ENCODE measurements at places on chromosomes 11 and 22.
A peak's percentile ranks its signal among the peaks of the same experiment; 100 is the strongest.

GRCh38 chr11:16454289-16454863 lies 98.0 kb upstream of the SOX6 start:
- no peak for DNase-seq

DNA sequence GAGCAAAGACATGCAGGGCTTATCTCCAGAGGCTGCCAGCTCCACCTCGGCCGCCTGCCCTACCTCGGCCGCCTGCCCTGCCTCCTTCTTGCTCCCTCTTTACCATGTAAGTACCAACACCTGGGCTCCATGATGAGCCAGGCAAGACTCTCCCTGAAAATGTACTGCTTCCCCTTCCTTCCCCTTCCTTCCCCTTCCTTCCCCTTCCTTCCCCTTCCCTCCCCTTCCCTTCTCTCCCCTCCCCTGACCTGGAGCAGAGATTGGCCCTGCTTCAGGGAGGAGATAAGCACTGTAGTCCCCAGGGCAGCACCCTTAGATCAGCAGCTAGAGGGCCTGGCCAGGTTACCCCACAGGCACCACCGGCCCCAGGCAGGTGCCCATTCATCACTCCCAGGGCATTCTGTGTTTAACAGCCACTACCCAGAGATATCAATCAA lies 25.4 kb upstream of the ADORA2A start:
- no peak for DNase-seq

- DNase-seq, result no peak
Measured at GRCh38 chr22:42976217-42976933, 38.6 kb downstream of the PACSIN2 start.

DNA sequence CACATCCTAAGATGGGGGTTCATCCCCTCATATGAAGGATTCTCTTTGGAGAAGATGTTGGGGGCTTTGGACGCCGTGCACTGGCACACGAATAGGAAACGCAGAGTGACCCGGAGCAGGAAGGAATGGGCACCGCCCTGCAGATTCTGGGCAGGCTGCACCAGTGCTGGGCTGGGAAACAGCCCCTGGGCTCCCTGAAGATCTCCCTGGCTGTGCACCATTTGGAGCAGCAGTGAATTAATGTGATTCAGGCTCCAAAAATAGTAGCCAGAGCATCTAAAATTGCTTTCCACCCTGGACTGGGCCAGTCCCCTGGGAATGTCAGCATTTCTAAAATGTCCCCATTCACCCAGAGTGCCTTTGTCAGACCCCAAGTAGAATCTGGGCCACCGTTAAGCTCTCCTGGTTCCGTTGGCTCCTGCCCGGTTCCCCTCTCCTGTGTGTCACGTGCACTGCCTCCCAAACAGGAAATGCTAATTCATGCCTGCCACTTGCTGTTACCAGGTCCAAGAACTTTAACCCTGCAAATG lies 18.6 kb downstream of the IRAG1 start:
- no peak for DNase-seq

- no peak for DNase-seq
Measured at GRCh38 chr11:61035526-61035835, 64.0 kb downstream of the CD6 start.

DNA sequence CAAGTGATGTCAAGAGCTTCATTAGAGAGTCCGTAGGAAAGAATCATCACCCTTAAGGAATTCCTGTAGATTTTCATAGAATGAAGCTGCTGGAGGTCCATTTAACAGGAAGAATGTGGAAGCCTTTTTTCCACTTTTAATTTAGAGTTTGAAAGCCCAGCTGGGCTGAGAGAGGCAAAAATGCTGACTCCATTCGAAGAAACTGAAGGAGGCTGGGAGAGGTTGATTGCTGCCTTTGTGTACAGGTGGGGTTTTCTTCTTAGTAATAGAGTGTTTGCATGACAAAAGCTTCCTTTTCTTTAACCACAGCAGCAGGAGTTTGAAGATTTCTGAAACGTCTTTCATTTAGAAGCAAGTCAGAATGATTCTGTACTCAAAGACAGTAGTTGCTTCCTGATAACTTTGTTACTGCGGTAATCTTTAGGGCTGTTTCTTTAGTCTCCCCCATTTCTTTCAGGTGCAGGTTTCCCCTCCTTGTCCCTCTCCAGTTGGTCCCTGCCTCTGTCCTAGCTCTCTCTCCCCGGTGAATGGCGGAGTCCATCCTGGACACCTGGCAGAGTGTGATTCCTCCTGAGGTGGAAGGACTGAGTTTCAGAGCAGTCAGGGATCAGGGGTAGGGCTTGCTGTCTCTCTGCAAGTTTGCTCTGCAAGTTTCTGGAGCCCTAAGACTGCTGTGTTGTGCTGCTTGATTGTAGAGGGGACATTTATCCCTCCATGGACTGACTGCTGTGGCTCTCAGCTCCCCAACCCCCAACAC lies 166.2 kb downstream of the LDLRAD3 start:
- peak; percentile 88 for DNase-seq

DNA sequence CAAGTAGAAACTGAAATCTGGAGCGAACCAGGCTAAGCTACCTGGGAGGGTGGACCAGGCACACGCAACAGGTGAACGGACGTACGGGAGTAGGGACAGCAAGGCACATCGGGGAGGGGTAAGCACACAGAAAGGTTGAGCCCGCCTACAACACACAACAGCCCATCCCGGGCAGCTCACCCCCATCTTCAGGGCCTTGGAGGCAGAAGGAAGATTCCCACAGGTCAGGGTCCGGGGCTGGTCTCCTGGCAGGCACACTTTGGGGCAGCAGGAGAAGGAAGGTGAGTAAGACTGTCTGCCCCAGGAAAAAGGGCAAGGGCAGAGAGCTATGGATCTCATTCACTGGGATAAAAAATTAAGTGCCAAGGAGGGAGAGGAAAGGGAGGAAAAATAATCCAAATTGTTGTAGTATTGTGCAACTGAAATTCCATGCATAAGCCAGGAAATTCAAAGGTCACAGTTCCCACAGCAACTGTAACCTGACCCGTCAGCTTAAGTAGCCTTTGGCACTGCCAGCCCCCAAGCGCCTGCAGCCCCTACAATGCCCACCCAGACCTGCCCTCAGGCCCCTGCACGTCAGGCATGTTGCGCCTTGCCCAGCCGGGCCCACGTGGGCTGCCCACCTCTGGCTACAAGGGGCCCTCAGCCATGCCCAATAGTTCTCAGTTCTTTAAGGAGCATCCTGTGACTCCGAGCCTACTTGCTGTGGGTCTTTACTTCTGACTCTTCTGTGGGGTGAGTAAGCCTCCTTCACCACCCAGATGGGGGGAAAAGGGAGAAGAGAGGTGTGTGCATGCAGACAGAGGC lies 51.8 kb downstream of the MICAL3 start:
- no peak for DNase-seq

GRCh38 chr11:62902932-62903331 lies 18.2 kb downstream of the CHRM1 start:
- no peak for DNase-seq

GRCh38 chr11:1123970-1124369 lies 33.8 kb upstream of the MUC5AC start:
- DNase-seq, result no peak

GRCh38 chr11:107272561-107272960 lies 185.1 kb downstream of the CWF19L2 start:
- no peak for DNase-seq

DNA sequence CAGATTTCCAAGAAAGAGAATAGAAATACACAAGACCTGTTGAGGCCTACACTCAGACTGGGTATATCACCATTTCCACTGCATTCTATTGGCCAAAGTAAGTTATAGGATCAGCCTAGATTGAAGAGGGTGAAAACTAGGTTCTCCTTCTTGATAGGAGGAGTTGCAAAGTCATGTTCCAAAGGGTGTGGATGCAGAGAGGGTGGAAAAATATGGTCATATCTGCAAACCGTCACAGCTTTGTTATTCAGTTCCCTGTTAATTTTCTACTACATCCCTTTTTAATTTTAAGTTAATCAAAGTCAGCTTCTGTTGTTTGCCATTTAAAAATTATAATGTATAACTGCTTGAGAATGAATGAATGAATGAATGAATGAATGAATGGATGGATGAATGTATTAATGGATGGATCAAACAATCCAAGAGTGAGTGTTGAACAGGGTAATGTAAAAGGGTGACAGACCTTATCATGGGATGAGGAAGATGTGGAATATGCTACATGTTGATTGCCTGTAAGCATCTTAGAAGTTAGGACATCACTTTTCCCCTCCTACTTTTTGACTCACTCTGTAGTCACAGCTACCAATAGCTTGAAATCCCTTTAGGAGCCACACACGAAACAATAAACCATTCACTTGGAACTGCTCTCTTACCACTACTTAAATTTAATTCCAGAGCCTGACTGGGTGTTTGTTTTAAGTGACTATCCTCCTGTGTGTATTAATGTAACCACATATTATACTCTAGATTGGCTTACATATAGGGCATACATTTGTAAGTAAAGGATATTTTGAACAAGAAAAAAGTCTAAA lies 121.5 kb downstream of the CCDC34 start:
- no peak for DNase-seq

- DNase-seq, result no peak
Measured at GRCh38 chr11:14317659-14318325, 41.2 kb downstream of the RRAS2 start.

DNA sequence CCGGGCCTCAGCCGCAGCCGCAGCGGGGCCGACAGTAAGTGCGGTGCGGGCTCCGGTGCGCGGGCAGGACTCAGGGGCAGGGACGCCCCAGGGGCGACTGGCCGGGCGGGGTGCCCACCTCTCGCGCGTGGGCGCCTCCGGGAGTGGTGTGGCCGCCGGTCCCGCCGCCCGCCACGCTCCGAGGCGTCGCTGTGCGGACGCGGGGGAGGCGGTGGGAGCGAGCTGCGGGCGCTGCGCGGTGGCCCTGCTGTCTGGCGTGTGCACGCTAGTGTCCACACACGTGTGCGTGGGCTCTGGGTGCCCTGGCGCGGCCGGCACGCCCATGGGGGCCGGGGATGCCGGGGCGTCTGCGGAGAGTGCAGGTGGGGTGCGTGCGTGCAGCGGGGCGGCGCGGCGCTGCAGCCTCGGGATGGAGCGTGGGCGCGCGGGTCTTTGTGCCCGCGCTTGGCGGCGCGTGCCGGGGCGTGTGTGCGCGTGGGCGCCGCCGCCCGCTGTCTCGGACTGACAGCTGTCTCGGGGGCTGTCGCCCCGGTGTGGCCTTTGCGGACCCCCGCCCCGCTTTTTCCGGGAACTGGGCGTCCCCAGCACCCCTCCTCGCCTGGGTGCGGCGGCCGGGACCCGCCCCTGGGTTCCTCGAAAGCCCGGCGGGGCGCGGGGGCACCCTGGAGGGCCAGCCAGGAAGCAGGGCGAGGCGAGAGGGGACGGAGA lies 804 bp downstream of the KCNK4 start:
- DNase-seq, result no peak

DNA sequence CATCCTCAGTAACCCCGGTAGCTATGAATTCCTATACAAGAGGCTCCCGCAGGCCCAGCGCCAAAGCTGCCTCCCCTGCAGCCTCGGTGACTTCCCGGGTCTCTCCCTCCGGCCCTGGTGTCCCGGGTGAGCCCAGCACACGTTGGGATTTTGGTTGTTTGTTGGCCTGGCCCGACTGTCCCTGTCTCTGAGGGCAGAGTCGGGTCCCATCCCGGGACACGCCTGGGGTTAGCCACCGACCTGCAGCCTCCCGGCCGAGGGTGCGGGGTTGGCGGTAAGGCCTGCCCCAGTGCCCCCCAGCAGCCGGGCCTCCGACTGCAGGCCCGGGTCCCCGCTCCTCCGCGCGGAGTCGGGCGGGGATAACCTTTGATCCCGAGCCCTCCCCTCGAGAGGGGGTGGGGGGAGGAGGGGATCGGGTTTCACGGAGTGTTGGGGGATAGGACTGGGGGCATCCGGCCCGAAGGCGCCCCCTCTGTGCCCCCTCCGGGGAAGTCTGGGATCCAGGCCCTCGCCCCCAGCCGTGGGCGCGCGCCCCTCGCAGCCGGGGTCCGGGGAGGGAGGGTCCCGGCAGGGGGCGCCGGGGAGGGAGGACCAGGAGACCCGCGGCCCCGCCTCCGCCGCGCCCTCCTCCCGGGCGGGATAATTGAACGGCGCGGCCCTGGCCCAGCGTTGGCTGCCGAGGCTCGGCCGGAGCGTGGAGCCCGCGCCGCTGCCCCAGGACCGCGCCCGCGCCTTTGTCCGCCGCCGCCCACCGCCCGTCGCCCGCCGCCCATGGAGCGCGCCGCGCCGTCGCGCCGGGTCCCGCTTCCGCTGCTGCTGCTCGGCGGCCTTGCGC lies at the start of gene FBLN1:
Gene FBLN1, plus strand, starts transcription at position 669 of the 835 bp plus-strand sequence. Its CDS starts 103 bp downstream, at position 772.
- DNase-seq, result no peak

- no peak for DNase-seq
Measured at GRCh38 chr22:31100762-31101525, 6.4 kb downstream of the SELENOM start.

- DNase-seq, result no peak
Measured at GRCh38 chr11:123924027-123924426, 15.4 kb upstream of the OR4D5 start.

- no peak for DNase-seq
Measured at GRCh38 chr11:75107187-75107586, 10.5 kb upstream of the OR2AT4 start.

DNA sequence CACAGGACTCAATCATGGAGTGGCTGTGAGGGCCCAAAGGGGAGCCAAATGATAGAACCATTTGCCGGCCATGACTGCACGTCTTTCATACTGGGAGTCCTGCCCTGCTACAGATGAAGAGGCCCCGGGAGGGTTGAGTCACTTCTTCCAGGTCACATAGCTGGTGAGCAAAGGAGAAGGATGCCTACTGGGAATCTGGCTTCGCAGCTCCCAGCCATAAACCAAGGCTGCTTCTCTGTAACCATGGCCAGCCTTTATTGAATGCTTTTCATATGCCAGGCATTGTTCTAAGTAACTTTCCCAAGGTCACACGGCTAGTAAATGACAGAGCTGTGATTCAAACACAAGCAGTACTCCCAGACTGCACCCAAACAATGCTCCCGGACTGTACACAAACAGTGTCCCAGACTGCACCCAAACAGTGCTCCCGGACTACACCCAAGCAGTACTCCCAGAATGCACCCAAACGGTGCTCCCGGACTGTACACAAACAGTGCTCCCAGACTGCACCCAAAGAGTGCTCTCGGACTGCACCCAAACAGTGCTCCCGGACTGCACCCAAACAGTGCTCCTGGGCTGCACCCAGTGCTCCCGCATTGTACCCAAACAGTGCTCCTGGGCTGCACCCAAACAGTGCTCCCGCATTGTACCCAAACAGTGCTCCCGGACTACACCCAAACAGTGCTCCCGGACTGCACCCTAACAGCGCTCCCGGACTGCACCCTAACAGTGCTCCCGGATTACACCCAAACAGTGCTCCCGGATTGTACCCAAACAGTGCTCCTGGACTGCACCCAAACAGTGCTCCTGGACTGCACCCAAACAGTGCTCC lies 89.8 kb downstream of the FBXO7 start:
- DNase-seq, result no peak

DNA sequence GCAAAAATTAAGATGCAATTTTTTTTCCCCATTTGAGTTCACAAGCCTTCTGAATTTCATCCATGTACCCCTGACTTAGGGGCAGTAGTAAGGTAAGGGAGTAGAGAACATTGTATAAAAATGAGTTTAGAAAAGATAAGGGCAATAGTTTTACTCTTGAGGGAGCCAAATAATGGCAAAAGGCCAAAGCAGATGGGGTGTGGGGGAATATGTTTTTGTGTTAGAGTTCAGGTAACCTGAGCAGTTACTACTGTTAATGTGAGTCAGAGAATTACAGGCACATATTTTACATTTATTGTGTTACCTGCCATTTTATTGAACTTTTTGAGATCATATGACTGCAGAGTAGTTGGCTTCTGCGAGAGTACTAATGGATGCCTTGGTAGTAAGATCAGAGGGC lies 3.1 kb downstream of the EED start:
- DNase-seq, result no peak

- DNase-seq, result no peak
Measured at GRCh38 chr11:20274031-20274430, 89.5 kb upstream of the HTATIP2 start.
